Spleen (tissue), 13 donors: ENCODE measurements at places on chromosomes 3 and 15. TPM values are rescaled to one million over a fixed set of nuclear protein-coding genes. Genes with fewer than 3 reads are reported as not detected.

DNA sequence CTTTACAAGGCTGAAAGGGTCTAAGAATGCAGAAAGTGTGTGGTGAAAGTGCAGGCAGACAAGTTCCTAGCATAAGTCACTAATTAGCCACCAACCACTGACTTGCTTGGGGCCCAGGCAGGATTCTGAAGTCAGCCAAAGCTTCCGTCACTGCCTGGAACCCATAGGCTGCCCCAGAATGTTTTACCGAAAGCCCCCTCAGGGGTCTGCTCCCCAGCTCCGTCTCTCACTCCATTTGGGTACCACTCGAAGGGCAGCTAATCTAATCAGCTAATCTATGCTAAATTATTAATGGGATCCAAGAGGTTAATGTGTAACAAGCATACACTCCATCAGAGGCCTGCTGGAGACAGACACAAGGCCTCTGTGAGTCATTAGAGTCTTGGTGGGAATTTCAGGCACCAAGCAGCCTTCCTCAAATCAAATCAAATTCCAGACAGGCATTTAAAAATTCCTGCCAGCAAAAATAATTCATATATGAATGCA, 13.2 kb downstream of the ADAMTS9 start:
- no peaks in the 10 kb centered on the region for H3K27me3 ChIP-seq
- no peak overlapping the region for H3K4me3 ChIP-seq
- H3K4me1 ChIP-seq: no peaks in the 10 kb centered on the region
- H3K36me3 ChIP-seq: no peaks in the 10 kb centered on the region
- H3K27ac ChIP-seq: no peak overlapping the region

DNA sequence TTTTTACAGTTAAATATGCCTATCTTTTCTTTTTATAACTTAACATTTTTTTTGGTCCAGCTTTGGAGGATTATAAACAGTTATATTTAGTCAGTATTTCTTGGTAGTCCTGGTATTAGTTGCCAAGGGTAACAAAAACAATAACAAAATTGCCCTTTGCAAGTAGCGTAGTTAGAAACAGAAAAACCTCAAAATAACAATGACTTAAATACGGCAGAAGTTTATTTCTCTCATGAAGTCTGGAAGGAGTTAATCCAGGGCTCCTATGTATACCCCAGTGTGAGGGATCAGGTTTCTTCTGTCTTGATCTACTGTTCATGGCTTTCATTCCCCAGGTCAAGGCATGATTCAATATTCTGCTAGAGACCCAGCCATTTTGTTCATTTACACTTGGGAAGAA, 14.1 kb upstream of the MYH15 start:
- peaks cover 4% of the 10 kb centered on the region for H3K4me1 ChIP-seq
- H3K4me3 ChIP-seq: no peak overlapping the region
- no peaks in the 10 kb centered on the region for H3K36me3 ChIP-seq
- DNase-seq: no peak

DNA sequence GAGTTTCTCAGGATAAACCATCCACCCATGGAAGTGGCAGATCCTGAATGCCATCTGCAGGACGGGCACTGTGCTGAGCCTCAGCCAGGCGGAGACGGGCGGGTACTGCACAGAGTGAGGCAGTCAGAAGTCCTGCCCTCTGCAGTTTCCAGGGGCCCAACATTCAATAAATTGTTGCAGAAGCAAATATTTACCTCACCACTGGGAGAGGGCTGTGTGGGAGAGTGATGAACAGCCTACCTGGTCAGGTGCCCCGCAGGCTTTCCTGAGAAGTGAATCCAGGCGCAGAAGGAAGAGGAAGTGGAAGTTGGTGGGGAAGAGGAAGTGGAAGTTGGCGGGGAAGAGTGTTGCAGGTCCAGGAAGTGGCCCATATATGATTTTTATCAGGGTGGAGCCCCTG, 100.8 kb downstream of the SLCO3A1 start:
- no peaks in the 10 kb centered on the region for H3K4me1 ChIP-seq
- DNase-seq: no peak
- no peaks in the 10 kb centered on the region for H3K27me3 ChIP-seq
- no peaks in the 10 kb centered on the region for H3K36me3 ChIP-seq

DNA sequence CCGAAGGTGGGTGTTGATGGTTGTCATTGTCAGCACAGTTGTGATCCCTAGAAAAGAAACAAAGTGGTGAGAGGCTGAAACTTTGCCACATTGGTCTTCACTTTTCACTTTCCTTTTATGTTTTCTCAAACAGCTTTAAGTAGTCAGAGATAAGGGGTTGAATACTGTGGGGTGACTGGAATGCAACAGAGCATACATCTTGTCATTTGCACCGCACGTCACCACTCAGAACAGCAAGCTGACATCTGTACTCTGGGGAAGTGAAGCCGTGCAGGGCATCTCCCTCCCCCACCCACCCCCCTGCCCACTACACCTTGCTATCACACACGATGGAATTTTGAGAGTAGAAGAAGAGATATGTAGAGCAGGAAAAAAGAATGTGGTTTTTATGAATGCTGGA, 211.7 kb downstream of the GABRB3 start:
- H3K4me1 ChIP-seq: no peaks in the 10 kb centered on the region
- H3K4me3 ChIP-seq: no peak overlapping the region
- no peak overlapping the region for H3K27ac ChIP-seq
- no peak for DNase-seq
- H3K27me3 ChIP-seq: no peaks in the 10 kb centered on the region
- no peaks in the 10 kb centered on the region for H3K36me3 ChIP-seq

- H3K27me3 ChIP-seq: no peaks in the 10 kb centered on the region
- H3K4me3 ChIP-seq: no peak overlapping the region
- no peaks in the 10 kb centered on the region for H3K4me1 ChIP-seq
- no peak for DNase-seq
These were observed 37.8 kb downstream of the CFAP100 start for GRCh38 chr3:126432361-126433104.

- H3K27ac ChIP-seq: no peak overlapping the region
- H3K27me3 ChIP-seq: no peaks in the 10 kb centered on the region
- DNase-seq: no peak
- no peaks in the 10 kb centered on the region for H3K4me1 ChIP-seq
- H3K4me3 ChIP-seq: no peak overlapping the region
These were observed 22.3 kb downstream of the IL5RA start for GRCh38 chr3:3087716-3088465.

- H3K27ac ChIP-seq: no peak overlapping the region
- no peaks in the 10 kb centered on the region for H3K4me1 ChIP-seq
These were observed 35.2 kb downstream of the PYGO1 start for GRCh38 chr15:55552926-55553325.

GRCh38 chr15:49815950-49816349, 195.1 kb downstream of the DTWD1 start:
- no peak for DNase-seq
- no peaks in the 10 kb centered on the region for H3K27me3 ChIP-seq
- H3K36me3 ChIP-seq: no peaks in the 10 kb centered on the region
- no peak overlapping the region for H3K4me3 ChIP-seq
- H3K27ac ChIP-seq: no peak overlapping the region
- H3K4me1 ChIP-seq: no peaks in the 10 kb centered on the region

GRCh38 chr15:67839499-67839928, 331 bp downstream of the RNU6-1 start:
- peak overlapping the region; percentile 98 for H3K27ac ChIP-seq
- H3K4me3 ChIP-seq: peak overlapping the region; percentile 74
- peaks cover 17% of the 10 kb centered on the region for H3K27me3 ChIP-seq
- peak; percentile 73 for DNase-seq
- H3K4me1 ChIP-seq: peaks cover 72% of the 10 kb centered on the region

DNA sequence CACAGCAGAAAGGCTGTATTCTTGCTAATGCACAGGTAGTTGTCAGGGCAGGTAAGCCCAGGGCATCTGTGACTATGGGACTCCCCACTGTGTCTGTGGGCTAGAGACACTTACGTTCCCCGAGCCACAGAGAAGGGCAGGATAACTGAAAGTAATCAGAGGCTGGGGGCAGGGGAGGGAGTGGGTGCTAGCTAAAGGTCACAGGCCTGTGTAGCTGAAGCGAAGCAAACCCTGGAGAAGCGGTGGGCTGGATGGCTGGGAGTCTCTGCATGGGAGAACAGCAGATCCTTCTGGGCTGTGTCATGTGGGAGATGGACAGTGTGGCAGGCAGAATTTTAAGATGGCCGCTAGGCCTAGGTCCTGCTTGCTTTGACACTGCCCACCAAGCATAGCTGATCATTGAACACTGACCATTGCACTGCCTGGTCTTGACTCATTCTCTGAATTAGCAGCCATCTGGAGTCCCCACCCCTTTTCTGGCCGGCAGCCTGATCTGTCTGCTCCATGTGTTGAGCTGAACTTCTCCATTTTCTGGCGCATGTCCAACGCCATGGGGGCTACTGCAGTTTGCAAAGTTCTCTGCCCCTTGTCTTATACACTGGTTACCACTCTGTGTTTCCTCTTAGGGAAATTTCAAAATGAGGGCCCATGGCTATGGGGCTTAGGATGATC, 110.0 kb downstream of the DGKG start:
- no peak overlapping the region for H3K4me3 ChIP-seq
- H3K27me3 ChIP-seq: no peaks in the 10 kb centered on the region

GRCh38 chr15:64991536-64992135, 1.9 kb upstream of the SPG21 start:
- no peaks in the 10 kb centered on the region for H3K27me3 ChIP-seq
- peaks cover 34% of the 10 kb centered on the region for H3K4me1 ChIP-seq
- no peak for DNase-seq
- H3K27ac ChIP-seq: no peak overlapping the region
- H3K36me3 ChIP-seq: no peaks in the 10 kb centered on the region

DNA sequence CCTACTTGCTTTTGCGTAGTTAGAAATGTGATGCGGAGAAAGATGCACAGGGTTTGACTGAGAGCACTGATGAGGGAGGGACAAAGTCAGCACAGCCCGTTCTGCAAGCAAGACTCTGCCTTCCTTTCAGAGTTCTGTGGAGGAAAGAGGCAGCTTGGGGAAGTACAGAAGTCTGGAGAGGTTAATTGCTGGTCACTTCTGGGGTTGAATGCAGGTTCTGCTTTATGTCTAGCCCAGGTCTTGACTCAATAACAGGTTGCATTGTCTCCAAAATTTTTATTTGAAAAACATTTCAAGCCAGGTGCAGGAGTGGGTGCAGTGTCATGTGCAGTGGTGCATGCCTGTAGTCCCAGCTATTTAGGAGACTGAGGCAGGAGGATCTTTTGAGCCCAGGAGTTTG, 461.7 kb downstream of the NR2F2 start:
- no peak for DNase-seq
- H3K4me3 ChIP-seq: no peak overlapping the region
- H3K36me3 ChIP-seq: no peaks in the 10 kb centered on the region
- H3K27ac ChIP-seq: no peak overlapping the region

DNA sequence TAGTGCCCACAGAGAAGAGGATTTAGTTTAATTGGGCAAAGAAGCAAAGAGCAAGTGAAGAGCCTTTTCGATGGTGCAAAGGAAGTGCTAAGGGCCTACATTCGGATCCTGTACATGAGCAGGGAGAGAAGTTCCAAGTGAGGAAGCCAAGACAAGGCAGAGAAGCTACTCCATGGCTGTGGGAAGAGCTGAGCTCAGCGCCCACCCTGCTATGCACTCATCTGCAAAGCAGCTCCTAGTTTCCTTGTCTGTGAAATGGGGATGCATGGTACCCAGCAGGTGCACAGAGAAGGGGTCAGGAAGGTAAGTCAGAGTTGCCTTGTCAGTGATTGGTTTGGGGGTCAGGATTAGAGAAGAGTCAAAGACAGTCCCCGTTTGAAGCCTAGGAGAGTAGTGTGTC, 126.5 kb downstream of the PDE8A start:
- H3K4me3 ChIP-seq: no peak overlapping the region
- H3K27me3 ChIP-seq: no peaks in the 10 kb centered on the region
- DNase-seq: no peak
- no peak overlapping the region for H3K27ac ChIP-seq

GRCh38 chr3:184523825-184524615, 37.6 kb upstream of the EPHB3 start:
- H3K36me3 ChIP-seq: no peaks in the 10 kb centered on the region
- peaks cover 62% of the 10 kb centered on the region for H3K27me3 ChIP-seq
- DNase-seq: no peak
- peaks cover 16% of the 10 kb centered on the region for H3K4me1 ChIP-seq

- H3K36me3 ChIP-seq: no peaks in the 10 kb centered on the region
- no peak overlapping the region for H3K4me3 ChIP-seq
- H3K27me3 ChIP-seq: no peaks in the 10 kb centered on the region
These were observed 51.6 kb downstream of the WDR76 start for GRCh38 chr15:43878446-43878845.

DNA sequence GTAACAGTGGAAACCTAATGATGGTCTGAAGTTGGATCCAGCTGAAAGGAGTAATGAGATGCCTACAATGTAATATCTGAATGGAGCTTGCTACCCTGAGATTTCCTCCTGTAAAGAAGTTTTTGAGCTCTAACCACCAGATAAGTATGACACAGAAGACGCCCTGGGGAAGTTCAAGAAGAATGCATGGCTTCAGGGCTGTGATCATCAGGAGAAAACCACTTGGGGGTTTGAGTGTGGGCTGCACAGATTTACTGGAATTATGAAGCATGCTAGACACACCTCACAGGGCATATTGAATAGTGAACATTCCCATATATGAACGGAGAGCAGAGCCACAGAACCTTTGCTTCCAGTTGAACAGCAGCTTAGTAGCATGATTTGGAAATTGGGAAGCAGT, 10.6 kb upstream of the CCDC80 start:
- no peaks in the 10 kb centered on the region for H3K27me3 ChIP-seq
- no peaks in the 10 kb centered on the region for H3K36me3 ChIP-seq
- no peak for DNase-seq

- H3K27ac ChIP-seq: no peak overlapping the region
- H3K4me3 ChIP-seq: no peak overlapping the region
- DNase-seq: no peak
- no peaks in the 10 kb centered on the region for H3K27me3 ChIP-seq
- H3K36me3 ChIP-seq: no peaks in the 10 kb centered on the region
- H3K4me1 ChIP-seq: no peaks in the 10 kb centered on the region
These were observed 19.3 kb upstream of the ATP10A start for GRCh38 chr15:25882466-25882865.

- no peaks in the 10 kb centered on the region for H3K27me3 ChIP-seq
- no peak for DNase-seq
- no peaks in the 10 kb centered on the region for H3K36me3 ChIP-seq
- no peak overlapping the region for H3K27ac ChIP-seq
These were observed 79.0 kb upstream of the ARRDC4 start for GRCh38 chr15:97881346-97881965.

GRCh38 chr3:28267984-28268849, 26.8 kb downstream of the CMC1 start:
- no peaks in the 10 kb centered on the region for H3K36me3 ChIP-seq
- H3K27me3 ChIP-seq: no peaks in the 10 kb centered on the region
- no peak for DNase-seq
- H3K27ac ChIP-seq: no peak overlapping the region

GRCh38 chr3:119294696-119295671, 801 bp downstream of the ARHGAP31 start:
- H3K27ac ChIP-seq: peak overlapping the region; percentile 96
- DNase-seq: peak; percentile 86
- peak overlapping the region; percentile 80 for H3K4me3 ChIP-seq
- H3K27me3 ChIP-seq: no peaks in the 10 kb centered on the region

GRCh38 chr3:50160561-50160983, 5.4 kb downstream of the SEMA3F start:
- no peak for DNase-seq
- H3K27ac ChIP-seq: peak overlapping the region; percentile 41
- H3K4me3 ChIP-seq: no peak overlapping the region
- H3K4me1 ChIP-seq: peaks cover 18% of the 10 kb centered on the region
- no peaks in the 10 kb centered on the region for H3K27me3 ChIP-seq
- H3K36me3 ChIP-seq: no peaks in the 10 kb centered on the region

Gene SCAANT1
- total RNA-seq: not detected

Gene EID1
- total RNA-seq: 171 TPM

Gene GOLGA8J
- not detected for total RNA-seq

Gene HIGD2B
- not detected for total RNA-seq

Gene CDHR4
- total RNA-seq: not detected

Gene CLN6
- total RNA-seq: 36.6 TPM

Gene SLC28A1
- not detected for total RNA-seq

Gene ATG3
- total RNA-seq: 81.5 TPM

Gene SUSD5
- total RNA-seq: 0.60 TPM

Gene SLCO3A1
- 39.5 TPM for total RNA-seq

Gene GPR62
- total RNA-seq: not detected
